ENCODE measurements at places on chromosomes 6 and 20.

DNA sequence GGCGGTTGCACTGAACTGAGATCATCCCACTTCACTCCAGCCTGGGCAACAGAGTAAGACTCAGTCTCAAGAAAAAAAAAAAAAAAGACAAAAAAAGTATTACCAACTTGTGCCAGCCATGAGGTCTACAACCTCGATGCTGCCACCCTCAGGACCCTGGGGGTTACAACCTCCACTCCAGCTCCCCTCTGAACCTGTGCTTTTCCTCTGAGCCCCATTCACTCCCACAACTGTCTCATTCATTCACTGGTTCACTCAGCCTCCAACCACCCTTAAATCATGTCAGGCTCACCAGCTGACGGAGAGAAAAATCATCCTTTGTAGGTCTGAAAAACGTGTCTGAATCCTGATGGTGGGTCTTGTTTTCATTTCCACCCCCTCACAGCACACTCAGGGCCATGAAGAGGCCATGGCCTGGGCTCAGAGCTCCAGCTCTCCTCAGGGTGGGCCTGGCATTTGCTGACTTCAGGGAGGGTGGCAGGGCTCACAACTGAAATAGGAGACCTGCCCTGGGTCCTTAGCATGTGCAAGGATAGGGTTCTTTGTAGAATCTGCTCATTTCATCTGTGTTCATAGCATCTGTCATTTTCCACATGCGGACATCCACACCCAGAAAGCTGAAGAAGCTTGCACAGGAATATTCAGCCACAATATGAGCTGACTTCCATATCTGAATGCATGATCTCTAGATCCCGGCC lies 1.9 kb upstream of the ULBP1 start:
- peaks cover 5% of the 10 kb centered on the region for H3K4me1 ChIP-seq
- no peak overlapping the region for H3K4me3 ChIP-seq
- no peak for DNase-seq
- H3K36me3 ChIP-seq: no peaks in the 10 kb centered on the region
- H3K27ac ChIP-seq: no peak overlapping the region
- H3K27me3 ChIP-seq: peaks cover 4% of the 10 kb centered on the region

GRCh38 chr6:21634582-21634981 lies 41.0 kb downstream of the SOX4 start:
- DNase-seq: no peak
- no peaks in the 10 kb centered on the region for H3K36me3 ChIP-seq
- no peaks in the 10 kb centered on the region for H3K4me1 ChIP-seq
- no peaks in the 10 kb centered on the region for H3K27me3 ChIP-seq
- no peak overlapping the region for H3K27ac ChIP-seq
- H3K4me3 ChIP-seq: no peak overlapping the region

DNA sequence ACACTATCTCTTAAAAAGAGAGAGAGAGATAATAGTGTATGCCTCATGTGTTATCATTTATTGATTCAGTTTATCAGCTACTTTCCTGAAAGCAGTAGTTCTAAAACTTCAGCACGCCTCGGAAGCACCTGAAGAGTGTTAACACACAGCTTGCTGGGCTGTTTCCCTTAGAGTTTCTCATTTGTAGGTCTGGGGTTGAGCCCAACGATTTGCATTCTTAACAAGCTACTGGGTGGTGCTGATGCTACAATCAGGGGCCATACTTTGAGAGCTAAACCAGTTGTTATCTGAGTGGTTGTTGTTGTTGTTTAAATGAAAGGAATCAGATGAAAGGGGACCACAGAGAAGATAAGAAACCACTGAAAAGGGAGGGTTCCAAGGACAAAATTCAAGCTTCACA lies 32.6 kb downstream of the SIM1 start:
- no peaks in the 10 kb centered on the region for H3K4me1 ChIP-seq
- DNase-seq: no peak
- H3K4me3 ChIP-seq: no peak overlapping the region
- H3K36me3 ChIP-seq: no peaks in the 10 kb centered on the region

DNA sequence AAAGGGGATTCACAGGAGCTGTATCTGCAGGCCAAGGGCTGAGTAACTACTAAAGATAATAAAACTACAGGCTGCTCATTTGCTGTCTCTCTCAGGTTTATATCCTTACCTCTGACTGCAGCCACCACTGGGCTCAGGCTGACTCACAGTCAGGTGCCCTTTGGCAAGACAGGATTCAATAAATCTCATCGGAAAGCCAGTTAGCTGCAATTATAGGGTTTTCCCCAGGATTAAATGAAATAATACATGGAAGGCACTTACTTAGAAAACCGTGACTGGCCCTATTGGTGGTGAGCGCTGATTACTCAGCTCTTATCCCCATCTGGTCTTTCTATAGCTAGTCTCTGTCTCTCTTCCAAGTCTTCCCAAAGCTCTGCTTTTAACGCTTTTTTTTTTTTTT lies 26.4 kb downstream of the RMND1 start:
- no peaks in the 10 kb centered on the region for H3K4me1 ChIP-seq
- peaks cover 8% of the 10 kb centered on the region for H3K36me3 ChIP-seq
- H3K4me3 ChIP-seq: no peak overlapping the region
- H3K27me3 ChIP-seq: no peaks in the 10 kb centered on the region
- DNase-seq: no peak

- peaks cover 3% of the 10 kb centered on the region for H3K4me1 ChIP-seq
- H3K36me3 ChIP-seq: no peaks in the 10 kb centered on the region
- H3K4me3 ChIP-seq: no peak overlapping the region
- no peak for DNase-seq
These were observed 54.8 kb upstream of the SGK1 start for GRCh38 chr6:134372603-134373281.

DNA sequence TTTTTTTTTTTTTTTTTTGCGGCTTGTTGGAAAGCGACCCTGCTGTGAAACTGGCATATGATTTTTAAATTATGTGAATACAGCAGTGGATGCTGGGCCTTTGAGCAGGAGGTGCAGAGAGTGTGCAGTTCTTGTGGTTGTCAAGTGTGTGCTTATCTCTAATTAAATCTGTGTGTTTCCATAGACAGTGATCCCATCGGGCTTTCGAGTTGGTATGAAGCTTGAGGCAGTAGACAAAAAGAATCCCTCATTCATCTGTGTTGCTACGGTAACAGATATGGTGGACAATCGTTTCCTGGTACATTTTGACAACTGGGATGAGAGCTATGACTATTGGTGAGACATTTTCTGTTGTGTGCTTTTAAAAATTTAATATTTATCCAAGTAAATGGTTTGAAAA lies 52.4 kb downstream of the L3MBTL3 start:
- peaks cover 2% of the 10 kb centered on the region for H3K36me3 ChIP-seq
- H3K4me1 ChIP-seq: no peaks in the 10 kb centered on the region
- H3K4me3 ChIP-seq: no peak overlapping the region
- DNase-seq: no peak
- H3K27me3 ChIP-seq: no peaks in the 10 kb centered on the region

DNA sequence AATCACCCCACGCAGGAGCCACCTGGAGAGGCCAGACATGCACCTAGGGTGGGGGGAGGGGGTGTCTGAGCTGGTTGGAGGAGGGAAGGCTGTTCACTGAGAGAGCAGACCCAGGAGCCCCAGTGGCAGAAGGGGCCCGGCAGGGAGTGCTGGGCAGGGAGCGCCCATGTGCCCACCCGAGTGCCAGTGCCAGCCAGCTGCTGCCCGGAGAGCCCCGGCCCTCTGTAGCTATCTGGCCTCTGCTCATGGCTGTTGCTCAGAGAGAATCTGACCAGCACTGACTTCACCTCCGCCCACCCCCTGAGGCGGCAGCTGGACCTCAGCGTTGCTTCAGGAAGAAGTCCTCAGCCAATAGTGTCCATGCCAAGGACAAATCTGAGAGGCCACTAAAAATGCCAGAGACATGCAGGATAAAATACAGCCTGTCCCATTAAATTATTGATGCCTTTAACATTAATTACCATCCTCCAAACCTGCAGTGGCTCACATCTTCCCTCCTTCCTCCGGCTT lies 22.8 kb downstream of the SLC17A9 start:
- H3K36me3 ChIP-seq: no peaks in the 10 kb centered on the region
- no peak overlapping the region for H3K27ac ChIP-seq
- no peak overlapping the region for H3K4me3 ChIP-seq
- H3K27me3 ChIP-seq: peaks cover 12% of the 10 kb centered on the region
- peaks cover 14% of the 10 kb centered on the region for H3K4me1 ChIP-seq

DNA sequence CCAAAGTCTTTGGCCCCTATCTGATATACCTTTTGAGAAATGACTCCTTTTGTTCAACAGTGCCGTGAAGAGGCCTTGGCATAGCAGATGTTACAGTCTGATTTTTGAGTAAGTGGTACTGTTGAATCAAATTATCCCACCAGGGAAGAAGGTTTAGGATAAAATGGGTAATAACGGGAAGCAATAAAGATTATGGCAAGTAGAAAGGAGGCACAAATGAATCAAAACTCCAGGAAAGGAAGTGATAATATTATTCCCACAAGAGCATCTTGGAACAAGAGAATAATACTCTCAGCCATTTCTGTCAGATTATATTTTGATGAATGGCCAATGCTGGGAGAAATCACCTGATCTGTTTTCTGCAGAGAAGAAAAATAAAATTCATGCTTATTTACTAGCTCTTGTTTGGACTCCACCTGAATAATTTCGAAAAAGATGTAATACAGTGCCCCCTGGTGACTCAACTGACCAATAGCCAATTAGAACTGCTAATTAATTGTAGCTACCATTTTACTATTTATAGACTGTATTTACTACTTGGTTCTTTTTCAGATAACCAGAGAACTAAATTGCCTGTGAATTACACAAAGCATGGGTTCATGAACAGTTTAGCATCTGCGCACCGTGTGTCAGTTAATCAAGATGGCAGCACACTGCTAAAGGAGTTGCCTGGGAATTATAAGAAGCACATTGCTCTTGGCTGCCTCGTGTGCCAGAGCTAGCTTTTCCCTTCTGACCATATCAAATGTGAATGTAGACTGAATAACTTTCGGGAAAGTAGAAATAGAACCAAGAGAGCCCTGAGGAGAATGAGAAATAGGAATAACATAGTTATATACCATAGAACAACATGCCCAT lies 78.5 kb upstream of the TRDN start:
- no peak overlapping the region for H3K4me3 ChIP-seq
- no peak for DNase-seq
- H3K27ac ChIP-seq: no peak overlapping the region
- no peaks in the 10 kb centered on the region for H3K36me3 ChIP-seq
- no peaks in the 10 kb centered on the region for H3K27me3 ChIP-seq
- H3K4me1 ChIP-seq: no peaks in the 10 kb centered on the region

- no peak overlapping the region for H3K27ac ChIP-seq
- no peak overlapping the region for H3K4me3 ChIP-seq
- no peak for DNase-seq
- no peaks in the 10 kb centered on the region for H3K4me1 ChIP-seq
These were observed 36.1 kb downstream of the CAP2 start for GRCh38 chr6:17429383-17430061.

- no peak overlapping the region for H3K27ac ChIP-seq
- H3K36me3 ChIP-seq: no peaks in the 10 kb centered on the region
- H3K4me3 ChIP-seq: no peak overlapping the region
- no peak for DNase-seq
- H3K27me3 ChIP-seq: no peaks in the 10 kb centered on the region
These were observed 56.8 kb downstream of the BANF2 start for GRCh38 chr20:17756529-17756928.

- no peak overlapping the region for H3K4me3 ChIP-seq
- no peak overlapping the region for H3K27ac ChIP-seq
- no peaks in the 10 kb centered on the region for H3K27me3 ChIP-seq
- no peak for DNase-seq
These were observed 27.8 kb upstream of the KIF16B start for GRCh38 chr20:16601047-16601446.

DNA sequence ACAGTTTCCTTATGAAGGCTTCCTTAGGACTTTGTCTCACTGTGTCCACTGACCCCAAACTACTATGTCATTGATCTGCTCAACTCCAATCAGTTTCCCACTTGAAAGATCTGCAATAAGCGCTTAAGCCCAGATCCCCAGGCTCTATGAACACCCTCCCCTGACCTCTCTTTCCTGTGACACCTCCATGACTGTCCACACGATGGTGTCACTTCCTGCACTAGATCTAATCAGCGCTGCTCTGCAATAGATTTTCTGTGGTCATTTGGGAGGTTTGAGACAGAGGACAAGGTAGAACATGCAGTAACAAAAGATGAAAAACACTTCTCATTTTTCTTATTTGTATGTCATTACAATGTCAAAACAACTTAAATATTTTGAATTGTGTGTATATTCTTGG lies 304.6 kb upstream of the AGPAT4 start:
- H3K27ac ChIP-seq: no peak overlapping the region
- no peak overlapping the region for H3K4me3 ChIP-seq
- H3K27me3 ChIP-seq: no peaks in the 10 kb centered on the region
- no peak for DNase-seq
- no peaks in the 10 kb centered on the region for H3K36me3 ChIP-seq

DNA sequence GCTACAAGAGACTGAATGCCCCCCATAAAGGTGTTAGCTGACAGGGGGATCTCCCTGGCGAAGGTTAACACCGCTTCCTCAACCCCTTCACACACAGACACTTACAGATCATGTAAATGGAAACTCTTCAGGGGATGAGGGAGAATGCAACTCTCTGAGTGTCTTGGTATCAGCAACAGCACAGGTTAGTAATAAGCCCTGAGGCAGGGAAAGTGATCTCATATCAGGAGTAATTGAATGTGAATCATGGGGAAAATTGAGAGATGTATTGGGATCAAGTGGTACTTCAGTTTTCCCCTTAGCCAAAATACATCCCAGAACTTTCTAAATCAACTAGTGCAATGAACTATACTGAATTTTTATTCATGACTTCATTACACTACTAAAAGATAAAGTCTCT lies 23.8 kb downstream of the OR2J3 start:
- no peak overlapping the region for H3K4me3 ChIP-seq
- H3K4me1 ChIP-seq: no peaks in the 10 kb centered on the region

DNA sequence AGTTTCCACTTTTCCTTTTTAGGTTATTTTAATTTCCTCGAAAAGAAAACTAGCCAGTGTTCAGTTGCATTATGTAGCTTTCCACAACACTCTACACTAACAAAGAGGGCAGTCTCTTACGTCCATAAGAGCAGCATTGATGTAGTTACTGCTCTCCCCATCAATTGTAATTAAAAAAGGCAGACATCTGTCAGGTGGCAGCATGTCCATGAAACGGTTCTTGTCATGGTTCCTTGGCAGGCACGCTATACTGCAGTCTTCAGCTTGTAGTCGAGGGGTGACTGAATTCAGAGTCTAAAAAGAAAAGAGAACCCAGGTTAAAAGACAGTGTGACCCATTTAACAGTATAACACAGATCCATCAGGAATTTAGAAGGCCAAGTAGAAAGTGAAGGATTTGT lies 80.1 kb upstream of the THEMIS start:
- no peak overlapping the region for H3K4me3 ChIP-seq
- no peak for DNase-seq
- no peaks in the 10 kb centered on the region for H3K4me1 ChIP-seq
- no peak overlapping the region for H3K27ac ChIP-seq

GRCh38 chr20:62692176-62692575 lies 16.5 kb upstream of the NTSR1 start:
- H3K4me1 ChIP-seq: no peaks in the 10 kb centered on the region
- H3K4me3 ChIP-seq: no peak overlapping the region
- H3K36me3 ChIP-seq: no peaks in the 10 kb centered on the region
- H3K27me3 ChIP-seq: no peaks in the 10 kb centered on the region
- DNase-seq: no peak

GRCh38 chr6:29510746-29511300 lies 23.1 kb upstream of the MAS1L start:
- H3K4me3 ChIP-seq: no peak overlapping the region
- no peaks in the 10 kb centered on the region for H3K36me3 ChIP-seq
